Subcutaneous preadipocyte (primary cell): ENCODE measurements at places on chromosomes 13 and 19. TPM values are rescaled to one million over a fixed set of nuclear protein-coding genes. Genes with fewer than 3 reads are reported as not detected.

Gene TNFRSF19
- total RNA-seq: 0.37 and 2.0 TPM in 2 replicates

Gene TRIP10
- total RNA-seq: 34.5 and 38.1 TPM in 2 replicates

Gene PSG7
- total RNA-seq: not detected in 2 replicates

Gene PRR20C
- not detected in 2 replicates for total RNA-seq

Gene KMT5C
- 6.6 and 7.6 TPM in 2 replicates for total RNA-seq

Gene TUBA3C
- not detected in 2 replicates for total RNA-seq

Gene WDR88
- not detected in 2 replicates for total RNA-seq

Gene CPAMD8
- total RNA-seq: 0.20 and 0.73 TPM in 2 replicates

Gene SHISA2
- total RNA-seq: 0.39 TPM in 1 of 2 replicates, not detected in the other

Gene SIGLEC9
- under 0.01 TPM in 1 of 2 replicates, not detected in the other for total RNA-seq
